Stimulated activated CD8-positive, alpha-beta memory T cell treated with anti-CD3 and anti-CD28 coated beads, Interleukin-4, amount 100 ng/mL, for 48 hours (primary cell): ENCODE measurements at places on chromosomes 1 and 21.

- no peak for DNase-seq
Observed at GRCh38 chr1:232459826-232460225, 170.1 kb downstream of the SIPA1L2 start.

GRCh38 chr1:209222826-209223225 is 360.7 kb upstream of the CAMK1G start:
- DNase-seq = no peak

GRCh38 chr1:78070758-78071157 is 25.0 kb downstream of the GIPC2 start:
- DNase-seq = no peak

DNA sequence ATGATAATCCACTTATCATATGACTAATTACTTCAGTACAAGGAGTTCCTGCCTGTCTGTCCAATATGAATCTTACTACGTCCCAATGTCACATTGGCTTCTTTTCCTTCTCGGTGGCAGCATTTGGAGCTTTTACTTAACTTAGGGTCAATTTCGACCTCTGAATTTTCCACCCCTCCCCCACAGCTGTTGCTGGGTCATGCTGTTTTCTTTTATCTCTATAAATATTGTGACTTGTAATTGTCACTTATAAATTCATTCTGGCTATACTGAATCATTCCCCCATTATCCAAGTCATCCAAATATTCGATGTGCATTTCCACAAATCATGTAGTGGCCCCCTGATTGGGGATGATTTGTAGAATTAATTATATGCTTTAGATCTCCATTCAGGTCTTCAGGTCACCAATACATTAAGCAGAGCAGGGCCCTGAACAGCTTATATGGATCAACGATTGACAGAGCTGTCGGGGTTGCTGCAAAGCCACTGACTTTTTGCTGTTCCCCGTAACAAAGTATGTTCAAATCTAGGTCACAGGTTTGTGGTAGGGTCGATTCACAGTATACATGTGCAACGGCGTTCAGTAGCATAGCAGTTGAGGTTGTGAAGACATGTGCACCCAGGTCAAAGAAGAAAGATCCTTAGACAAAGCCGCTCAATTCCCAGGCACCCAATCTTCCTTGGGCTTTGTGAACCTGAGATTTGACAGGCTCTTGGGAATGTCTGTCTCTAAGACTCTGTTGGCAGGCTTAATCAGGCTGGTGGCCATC is 18.3 kb upstream of the RNU1-4 start:
- DNase-seq = no peak

DNA sequence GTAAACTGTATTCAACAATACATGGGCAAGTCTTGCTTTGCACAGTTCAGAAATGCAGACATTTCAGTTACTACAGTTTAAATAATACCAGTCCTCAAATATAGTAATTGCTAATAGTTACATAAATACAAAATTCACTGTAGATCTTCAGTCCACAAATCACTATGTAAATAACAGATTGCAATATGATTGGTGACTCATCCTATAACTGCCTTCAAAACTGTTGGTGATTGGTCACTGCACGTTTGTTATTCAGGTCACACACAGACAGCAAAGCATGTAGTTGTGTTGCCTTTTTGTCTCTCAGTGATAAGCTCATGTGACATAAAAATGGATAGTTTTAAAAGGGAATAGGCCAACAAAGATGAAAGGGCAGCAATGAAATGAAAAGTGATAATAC is 186.5 kb upstream of the CTTNBP2NL start:
- no peak for DNase-seq

DNA sequence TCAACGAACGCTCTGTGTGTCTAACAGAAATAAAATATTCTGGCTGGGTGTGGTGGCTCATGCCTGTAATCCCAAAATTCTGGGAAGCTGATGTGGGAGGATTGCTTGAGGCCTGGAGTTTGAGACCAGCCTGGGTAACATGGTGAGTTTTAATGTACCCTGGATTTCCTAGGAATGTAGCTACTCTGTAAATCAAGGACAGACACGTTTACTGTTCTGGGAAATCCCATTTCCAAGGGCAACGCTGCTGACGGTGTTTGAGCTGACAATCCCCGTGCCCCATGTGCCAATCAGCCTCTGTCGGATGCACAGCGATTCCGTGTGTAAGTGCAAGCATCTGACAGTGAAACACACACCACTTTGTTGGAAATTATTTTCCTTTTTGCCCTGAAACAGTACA is 8.0 kb downstream of the CORT start:
- DNase-seq = no peak

- no peak for DNase-seq
Observed at GRCh38 chr1:117017648-117018047, 16.1 kb downstream of the CD101 start.

GRCh38 chr1:66022904-66023620 is 230.4 kb downstream of the PDE4B start:
- DNase-seq = no peak

DNA sequence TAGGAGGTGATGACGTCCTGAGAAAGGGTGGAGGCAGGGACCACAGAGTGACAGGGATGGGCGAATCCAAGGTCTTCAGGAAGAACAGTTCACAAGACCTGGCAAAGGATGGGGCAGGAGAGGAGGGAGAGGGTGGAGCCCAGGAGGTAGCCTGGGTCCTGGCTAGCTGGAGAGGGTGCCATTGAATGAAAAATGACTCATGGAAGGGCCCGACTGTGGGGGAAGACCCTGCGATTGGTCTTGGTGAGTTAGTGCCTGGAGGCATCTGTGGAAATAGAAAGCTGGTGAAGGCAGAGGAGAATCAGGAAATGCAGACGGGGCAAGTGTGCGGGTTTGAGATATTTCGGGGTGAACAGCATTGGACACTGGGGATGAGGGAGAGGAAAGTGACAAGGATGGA is 60.3 kb upstream of the SLC45A1 start:
- DNase-seq = no peak

- no peak for DNase-seq
Observed at GRCh38 chr1:118097622-118098348, 87.2 kb downstream of the SPAG17 start.

- DNase-seq = peak; percentile 49
Observed at GRCh38 chr1:61782771-61783170, 40.5 kb downstream of the PATJ start.

DNA sequence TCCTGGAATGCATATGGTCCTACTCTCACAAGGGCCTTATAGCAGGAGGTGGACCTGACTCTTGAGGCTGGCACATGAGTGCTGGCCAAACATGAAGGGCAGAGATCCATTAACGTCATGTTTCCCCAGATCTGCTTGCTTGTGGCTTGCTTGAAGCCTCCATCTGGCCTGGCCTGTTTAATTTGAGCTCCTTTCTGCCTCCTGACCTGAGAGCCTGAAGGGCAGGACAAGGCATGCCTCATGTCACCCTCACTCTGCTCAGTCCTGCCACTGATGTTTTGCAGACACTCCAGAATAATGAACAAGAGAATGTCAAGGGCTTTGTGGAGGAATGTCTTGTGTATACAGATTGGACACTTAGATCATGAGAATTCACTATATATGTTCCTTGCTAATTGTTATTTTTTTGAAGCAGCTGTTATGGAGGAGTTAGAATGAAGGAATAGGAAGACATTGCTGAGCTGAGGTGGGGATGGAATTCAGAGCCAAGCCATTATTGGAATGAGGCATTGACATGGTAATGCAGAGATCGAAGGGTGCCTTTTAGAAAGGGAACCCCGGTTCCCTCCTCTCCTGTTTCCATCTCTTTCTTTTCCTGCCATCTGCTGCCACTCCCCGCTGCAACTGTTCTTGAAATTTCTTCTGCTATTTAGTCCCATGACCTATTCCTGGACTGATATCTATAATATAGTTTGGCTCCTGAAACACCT is 457.0 kb upstream of the PROX1 start:
- no peak for DNase-seq

GRCh38 chr1:53963460-53963859 is 17.3 kb downstream of the LRRC42 start:
- DNase-seq = no peak

- DNase-seq = no peak
Observed at GRCh38 chr1:58994664-58995063, 210.8 kb upstream of the JUN start.

DNA sequence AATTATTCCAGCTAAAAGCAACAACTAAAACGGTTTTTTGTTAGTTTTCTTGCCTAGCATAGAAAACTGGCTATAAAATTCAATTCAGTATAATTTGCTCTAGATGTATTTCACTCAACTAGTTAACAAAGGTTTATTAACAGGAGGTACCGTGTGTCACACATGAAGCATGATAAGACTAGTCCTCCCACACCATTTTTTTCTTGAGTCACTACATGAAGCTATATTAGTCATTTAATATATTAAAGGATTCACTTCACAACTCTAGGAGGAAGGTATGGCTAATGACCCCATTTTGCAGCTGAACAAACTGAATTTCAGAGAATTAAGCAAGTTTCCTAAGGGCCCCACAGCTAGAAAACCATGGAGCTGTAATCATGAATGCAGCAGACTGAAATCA is 307.8 kb upstream of the USP25 start:
- no peak for DNase-seq

- DNase-seq = no peak
Observed at GRCh38 chr1:44832056-44832705, 10.9 kb downstream of the PTCH2 start.

DNA sequence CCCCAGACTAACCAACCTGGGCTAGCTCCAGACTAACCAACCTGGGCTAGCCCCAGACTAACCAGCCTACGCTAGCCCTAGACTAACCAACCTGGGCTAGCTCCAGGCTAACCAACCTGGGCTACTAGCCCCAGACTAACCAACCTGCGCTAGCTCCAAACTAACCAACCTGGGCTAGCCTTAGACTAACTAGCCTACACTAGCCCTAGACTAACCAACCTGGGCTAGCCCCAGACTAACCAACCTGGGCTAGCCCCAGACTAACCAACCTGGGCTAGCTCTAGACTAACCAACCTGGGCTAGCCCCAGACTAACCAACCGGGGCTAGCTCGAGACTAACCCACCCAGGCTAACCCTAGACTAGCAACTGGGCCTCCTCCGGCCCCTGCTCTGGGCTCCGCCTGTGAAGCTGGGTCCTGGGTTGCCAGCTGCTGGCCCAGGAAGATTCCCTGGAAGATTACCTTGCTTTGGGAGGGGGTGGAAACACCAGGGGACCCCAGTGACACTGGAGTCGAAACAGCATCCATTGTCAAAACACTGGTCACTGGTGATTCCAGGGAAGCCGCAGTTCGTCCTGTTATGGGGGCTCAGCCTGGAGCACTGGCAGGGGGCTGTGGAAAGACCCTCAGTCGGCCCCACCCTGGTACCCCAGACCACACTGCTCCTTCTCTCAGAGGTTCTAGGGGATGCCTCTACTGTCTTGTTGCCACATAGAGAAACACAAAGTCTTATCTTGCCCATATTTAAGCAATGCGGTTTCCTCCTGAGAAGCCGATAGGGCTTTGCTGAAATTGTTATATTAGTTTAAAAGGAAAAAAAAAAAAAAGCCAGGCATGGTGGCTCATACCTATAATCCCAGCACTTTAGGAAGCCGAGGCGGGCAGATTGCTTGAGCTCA is 1.1 kb downstream of the TFF2 start:
- DNase-seq = peak; percentile 12

- no peak for DNase-seq
Observed at GRCh38 chr1:150018165-150018564, 7.6 kb upstream of the OTUD7B start.

- DNase-seq = no peak
Observed at GRCh38 chr1:212082765-212083406, 47.3 kb downstream of the DTL start.

GRCh38 chr1:93681989-93682412 is 364 bp upstream of the BCAR3 start:
- DNase-seq = no peak

- DNase-seq = peak; percentile 63
Observed at GRCh38 chr1:24481101-24481500, 21.5 kb upstream of the RCAN3 start.

- no peak for DNase-seq
Observed at GRCh38 chr1:60841116-60842046, 241.0 kb upstream of the NFIA start.

DNA sequence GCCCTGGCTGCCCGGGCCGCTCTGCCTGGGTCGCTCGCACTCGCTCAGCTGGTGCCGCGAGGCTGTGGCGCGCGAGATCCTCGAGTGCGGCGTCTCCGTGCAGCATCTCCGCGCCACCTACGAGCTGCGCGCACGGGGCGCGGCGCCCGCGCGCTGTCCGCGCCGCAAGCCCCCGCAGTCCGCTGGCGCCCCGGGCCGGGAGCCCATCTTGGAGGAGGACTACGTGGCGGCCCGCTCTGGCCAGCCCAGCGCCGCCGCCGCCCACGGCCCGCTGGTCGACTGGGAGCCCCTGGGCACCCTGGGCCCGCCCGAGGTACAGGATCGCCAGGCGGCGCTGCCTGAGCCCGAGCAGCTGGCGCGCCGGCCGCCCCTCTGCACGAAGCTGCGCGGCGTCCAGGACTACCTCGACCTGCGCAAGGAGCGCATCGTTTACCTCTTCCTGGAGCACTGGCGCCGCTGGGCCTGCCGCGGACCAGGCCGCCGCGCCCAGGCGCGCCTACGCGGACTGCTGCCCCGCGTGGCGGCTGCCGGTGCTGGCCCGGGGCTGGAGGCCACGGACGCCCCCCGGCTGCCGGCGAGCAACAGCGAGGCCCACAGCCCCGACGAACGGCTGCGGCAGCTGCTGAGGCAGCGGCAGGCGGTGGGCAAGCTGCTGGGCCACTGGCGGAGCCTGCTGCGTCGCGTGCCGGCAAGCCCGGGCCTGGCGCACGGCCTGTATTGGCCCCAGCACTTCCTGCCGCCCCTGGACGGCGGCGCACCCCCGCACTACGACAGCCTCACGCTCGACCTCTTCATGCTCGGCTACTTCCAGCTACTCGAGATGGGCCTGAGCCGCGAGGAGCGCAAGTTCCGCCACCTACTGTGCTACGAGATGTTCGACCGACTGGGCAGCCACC is 10.9 kb downstream of the TNFRSF25 start:
- peak; percentile 43 for DNase-seq

DNA sequence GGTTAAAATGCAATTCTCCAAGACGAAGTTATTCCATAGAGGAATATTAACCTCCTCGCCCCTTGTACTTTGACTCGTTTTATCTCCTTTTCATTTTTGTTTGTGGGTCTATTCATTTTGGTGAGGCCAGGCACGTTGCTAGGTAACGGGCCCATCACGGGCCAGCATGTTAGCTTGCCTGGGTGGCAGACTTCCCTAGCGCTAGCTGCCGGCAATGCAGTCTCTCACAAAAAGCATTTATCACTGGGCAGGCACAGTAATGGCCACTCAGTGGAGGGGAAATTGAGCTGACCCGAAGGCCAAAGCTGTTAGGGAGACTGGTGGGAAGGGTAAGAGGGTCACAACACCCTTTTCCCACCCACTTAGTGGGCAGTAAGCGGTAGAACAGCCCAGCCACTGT is 234.4 kb upstream of the FOXD3 start:
- DNase-seq = no peak

GRCh38 chr1:202281316-202282024 is 60.3 kb downstream of the UBE2T start:
- DNase-seq = no peak

GRCh38 chr21:20404915-20405314 is 593.3 kb upstream of the NCAM2 start:
- no peak for DNase-seq

- DNase-seq = peak; percentile 69
Observed at GRCh38 chr21:33196941-33197374, 32.8 kb upstream of the IFNAR2 start.
